ENCODE measurements at places on chromosomes 1 and 21.

GRCh38 chr1:240496941-240497340 lies 115.0 kb downstream of the GREM2 start:
- no peak for DNase-seq

GRCh38 chr1:105678334-105678733 lies 1378.1 kb upstream of the PRMT6 start:
- no peak for DNase-seq

DNA sequence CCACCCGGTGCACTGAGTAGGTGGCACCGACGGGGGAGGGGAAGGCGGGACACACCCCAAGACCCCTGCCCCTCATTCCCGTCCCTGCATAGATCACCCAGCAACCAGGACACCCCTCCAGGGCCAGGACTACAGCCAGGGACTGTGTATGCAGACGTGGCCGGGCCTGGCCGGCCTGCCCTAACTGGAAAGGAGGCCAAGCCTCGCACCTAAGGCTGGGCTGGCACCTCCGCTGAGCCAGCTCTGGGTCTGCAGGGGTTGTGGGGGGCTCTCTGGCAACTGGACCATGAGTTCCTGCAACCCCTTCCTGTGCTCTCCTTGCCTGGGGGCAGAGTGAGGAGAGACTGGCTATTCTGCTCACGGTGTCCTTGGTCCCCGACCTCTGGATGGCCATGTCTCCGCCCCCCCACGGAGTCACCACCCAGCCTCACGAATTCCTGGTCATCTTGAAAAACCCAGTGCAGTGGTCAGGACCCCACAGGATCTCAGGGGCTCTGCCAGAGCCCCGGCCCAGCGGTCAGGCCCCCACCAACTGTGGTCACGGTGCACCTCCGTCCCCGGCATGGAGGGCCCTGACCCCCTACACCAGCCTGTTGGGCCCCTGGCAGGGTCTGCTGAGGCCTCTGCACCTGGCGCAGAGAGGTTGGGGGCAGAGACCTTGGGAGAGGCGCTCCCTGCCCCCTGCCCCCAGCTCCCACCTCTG lies 1.1 kb upstream of the FNDC10 start:
- no peak for DNase-seq

GRCh38 chr1:10808441-10808840 lies 12.0 kb upstream of the CASZ1 start:
- DNase-seq = no peak

DNA sequence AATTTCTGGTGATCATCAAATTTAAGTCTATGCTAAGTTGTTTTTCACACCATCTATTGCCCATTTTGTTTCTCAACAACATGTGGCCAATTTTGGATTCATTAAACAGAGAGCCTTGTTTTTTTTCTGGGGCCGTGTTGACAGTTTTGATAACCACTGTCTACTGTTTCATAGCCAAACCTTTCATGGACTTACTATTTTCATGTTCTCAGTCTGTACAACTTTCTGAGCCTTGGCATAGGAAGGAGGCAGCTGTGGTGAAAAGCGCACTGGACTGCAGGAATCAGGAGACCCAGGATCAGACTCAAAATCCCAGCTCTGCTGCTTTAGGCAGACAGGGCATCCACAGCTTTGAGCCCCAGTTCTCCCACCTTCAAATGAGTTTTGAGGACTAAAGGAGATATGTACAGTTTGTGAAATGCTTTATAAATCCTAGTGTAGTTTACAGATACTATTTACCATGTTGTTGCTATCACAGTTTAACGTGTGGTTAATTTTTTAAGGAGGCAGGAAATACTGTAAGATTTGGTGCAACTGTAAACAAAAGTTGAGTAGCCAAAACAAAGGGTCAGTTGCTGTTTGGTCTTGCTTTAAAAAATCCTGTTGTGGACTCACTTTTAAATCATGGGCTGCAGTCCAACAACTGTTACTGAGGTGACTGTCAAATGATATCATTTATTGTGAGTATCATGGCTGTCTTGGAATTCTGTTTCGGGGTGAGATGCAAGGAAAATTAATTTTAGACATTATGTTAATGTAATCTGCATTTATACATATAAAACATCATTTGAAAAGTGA lies 2.9 kb downstream of the MACO1 start:
- DNase-seq = no peak

GRCh38 chr1:91795591-91796389 lies 90.2 kb downstream of the TGFBR3 start:
- no peak for DNase-seq

GRCh38 chr1:182163821-182164223 lies 102.3 kb upstream of the ZNF648 start:
- no peak for DNase-seq

- DNase-seq = no peak
Observed at GRCh38 chr21:45442276-45442675, 37.3 kb downstream of the COL18A1 start.

GRCh38 chr1:224298346-224299330 lies 31.3 kb downstream of the NVL start:
- DNase-seq = no peak

- DNase-seq = peak; percentile 39
Observed at GRCh38 chr1:235908742-235909520, 42.2 kb upstream of the LYST start.

- DNase-seq = peak; percentile 52
Observed at GRCh38 chr1:225746361-225747179, 31.1 kb upstream of the SRP9 start.

- DNase-seq = no peak
Observed at GRCh38 chr1:79302380-79302930, 295.9 kb upstream of the ADGRL4 start.

DNA sequence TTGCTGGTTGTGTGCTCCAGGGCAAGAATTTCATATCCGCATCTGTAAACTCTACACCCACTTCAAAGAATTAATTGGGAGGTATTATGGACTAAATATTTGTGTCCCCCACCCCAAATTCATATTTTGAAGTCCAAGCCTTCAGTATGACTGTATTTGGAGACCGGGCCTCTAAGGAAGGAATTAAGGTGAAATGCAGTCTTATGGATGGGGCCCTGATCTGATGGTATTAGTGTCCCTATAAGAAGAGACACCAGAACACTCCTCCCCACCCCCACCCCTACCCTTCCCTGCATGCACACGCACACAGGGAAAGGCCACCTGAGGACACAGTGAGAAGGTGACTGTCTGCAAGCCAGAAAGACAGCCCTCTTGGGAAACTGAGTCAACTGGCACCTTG lies 332.4 kb downstream of the RPS6KC1 start:
- no peak for DNase-seq

- DNase-seq = no peak
Observed at GRCh38 chr1:21451212-21451611, 11.3 kb downstream of the NBPF3 start.

DNA sequence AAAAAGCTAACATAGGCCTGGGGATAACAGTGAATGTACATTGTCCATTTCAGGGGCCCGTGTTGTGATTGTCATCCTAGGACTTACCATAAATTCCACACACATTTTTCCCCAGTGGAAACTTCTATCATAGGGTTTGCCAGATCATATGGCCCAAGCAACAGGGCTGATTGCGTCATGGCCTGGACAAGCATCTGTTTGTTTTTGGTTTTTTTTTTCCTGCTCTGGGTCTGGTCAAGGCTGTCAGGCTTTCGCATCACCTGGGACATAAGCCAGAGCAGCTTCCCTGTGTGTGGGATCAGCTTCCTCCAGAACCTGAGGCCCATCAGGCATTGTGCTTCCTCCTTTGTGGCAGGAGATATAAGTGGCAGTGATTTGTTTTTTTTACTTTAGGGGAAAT lies 598.5 kb upstream of the USP24 start:
- DNase-seq = no peak

DNA sequence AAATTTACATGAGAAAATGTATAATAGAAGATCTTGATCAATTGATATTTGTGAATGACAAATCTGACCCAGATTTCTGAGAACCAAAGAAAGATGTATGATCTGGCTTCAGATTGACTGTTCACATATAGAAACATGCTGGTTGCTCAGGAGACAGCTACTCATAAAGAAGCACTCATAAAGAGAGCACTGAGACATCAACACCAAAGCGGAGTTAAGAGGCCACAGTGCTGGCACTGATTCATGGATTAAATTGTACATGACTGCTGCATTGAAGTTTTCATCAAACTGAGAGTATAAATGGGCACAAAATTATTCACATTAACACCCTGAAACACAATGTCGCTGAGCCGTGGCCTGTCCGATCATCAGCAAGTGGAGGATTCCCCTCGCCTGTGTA lies 46.2 kb downstream of the SH3GLB1 start:
- DNase-seq = no peak

- DNase-seq = no peak
Observed at GRCh38 chr1:150887018-150887417, at the start of gene CTXND2. TSS of gene CTXND2 (plus strand) at chr1:150887136. CDS start at chr1:150912315, 25,179 bp downstream.

DNA sequence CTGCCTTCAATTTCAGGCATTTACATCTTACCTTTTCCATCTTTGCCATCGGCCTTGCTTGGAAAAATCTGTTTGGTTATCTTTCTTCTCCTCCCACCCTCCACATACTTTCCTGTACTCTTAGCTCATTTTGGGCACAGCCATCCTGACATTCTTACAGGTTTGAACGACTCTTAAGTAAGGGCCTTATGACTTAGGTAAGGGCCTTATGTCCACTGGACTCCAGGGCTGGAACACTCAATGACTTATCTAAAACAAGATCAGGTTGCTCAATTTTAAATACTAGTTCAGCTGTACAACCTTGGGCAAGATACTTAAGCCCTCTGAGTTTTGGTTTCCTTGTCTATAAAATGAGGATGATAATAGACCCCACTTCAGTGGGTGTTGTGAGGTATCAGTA lies 40.9 kb downstream of the C1orf21 start:
- no peak for DNase-seq

DNA sequence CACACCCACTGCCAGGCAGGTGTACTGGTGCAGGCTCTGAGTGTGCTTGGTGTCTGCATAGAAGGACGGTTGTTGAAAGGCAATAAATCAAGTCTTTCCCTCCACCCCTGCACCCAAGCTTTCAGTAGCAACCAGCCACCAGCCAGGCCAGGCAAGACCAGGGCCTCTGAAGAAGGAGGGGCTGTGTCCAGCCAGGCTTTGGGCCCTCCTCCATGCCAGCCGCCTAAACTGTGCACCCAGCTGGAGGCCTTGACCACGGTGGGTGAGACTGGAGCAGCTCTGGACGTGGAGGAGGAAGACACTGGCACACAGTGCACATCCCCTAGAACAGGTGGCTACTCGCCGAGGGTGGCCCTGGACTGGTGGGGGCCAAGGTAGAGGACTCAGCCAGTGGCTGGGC lies 4.9 kb downstream of the OLIG2 start:
- DNase-seq = no peak

- no peak for DNase-seq
Observed at GRCh38 chr1:12088607-12089006, 25.5 kb downstream of the TNFRSF8 start.

- DNase-seq = peak; percentile 40
Observed at GRCh38 chr1:236893626-236894545, 98.8 kb downstream of the MTR start.

- no peak for DNase-seq
Observed at GRCh38 chr21:40976198-40977109, 129.5 kb upstream of the DSCAM start.

DNA sequence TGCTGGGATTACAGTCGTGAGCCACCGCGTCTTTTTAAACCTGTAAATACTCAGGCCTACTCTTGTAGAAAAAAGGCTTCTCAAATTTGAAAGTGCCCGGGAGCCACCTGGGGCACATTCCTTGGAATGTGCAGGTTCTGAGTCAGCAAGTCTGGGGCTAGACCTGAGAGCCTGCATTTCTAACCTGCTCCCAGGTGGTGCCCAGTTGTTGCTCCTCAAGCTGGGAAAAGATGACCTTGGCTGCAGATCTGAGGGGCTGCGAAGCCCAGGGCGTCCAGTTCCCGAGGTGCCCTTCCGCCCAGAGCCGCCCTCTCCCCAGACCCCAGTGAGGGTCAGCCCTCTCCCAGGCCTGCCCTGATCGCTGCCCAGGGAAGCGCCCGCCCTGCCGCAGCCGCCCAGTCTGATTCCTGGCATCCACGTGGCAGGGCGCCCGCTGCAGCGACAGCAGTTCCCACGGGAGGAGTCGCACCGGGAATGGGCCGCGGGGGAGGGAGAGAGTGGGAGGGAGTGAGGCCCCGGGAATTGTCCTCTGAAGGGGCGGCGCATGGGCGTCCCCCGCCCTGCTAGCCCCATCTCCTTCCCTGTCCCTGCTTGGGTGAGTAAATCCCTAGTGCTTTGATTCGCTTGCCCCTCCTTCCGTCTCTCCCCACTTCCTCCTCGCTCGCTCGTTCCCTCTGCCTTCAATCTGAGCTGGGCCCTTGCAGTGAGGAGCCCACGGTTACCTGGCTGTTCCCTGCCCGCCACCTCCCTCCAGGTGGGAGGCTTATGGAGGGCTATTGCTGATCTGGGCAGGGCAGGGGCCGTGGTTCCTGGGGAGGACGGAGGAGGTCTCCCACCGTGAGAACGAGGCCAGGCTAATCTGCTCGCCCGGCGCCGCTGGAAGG lies 18.8 kb upstream of the TENT5B start:
- peak; percentile 61 for DNase-seq

DNA sequence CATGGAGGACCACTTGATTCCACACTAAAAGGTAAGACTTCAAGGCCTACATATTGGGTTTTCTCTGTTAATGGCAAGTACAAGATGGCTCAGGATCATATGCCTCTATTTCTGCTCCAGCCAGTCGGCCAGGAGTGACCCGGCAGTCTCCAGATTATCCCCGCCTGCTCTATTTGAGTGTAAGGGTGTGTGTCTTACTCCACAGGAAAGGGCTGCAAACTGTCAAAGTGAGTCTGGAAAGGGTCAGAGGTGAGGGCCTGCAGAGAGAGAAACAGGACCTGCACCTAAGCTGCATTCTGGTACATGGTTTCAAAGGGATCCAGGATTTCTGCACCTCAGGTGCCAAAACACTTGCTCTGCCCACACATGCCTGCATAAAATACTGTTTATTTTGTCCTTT lies 9.2 kb downstream of the ZNF692 start:
- no peak for DNase-seq

DNA sequence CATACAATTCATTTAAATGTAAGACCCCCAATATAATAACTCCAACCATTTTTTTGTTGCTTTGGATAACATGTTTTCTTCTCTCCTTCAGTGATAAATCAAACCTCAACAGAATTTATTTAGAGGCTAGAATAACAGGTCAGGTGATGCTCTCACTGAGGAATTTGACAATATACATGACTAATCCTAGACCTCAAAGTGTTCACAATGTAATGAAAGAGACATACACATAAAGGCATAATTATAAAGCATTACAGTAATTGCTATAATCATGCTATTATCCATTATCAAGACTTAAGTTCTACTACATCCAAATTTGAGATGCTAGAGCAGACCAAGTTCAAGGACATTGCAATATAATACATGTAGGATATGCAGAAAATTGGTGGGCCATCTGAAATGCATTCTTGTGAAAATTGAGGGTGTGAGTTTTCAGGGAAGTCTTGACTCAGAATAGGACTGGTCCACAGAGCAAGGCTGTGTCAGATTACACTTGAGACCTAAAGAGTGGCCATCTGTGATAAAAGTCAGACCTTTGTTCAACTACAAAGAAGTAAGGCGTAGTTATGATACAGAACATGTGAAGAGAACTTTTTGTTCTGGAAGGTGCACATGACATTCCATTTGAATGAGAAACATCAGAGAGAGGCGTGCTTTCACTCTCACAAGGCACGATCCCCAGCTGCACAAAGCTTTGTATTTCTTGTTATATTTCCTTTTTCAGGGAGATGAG lies 45.5 kb downstream of the UTP25 start:
- no peak for DNase-seq

Measured in occipital lobe (tissue), 3 donors.